ENCODE measurements at places on chromosomes 6 and 20.

DNA sequence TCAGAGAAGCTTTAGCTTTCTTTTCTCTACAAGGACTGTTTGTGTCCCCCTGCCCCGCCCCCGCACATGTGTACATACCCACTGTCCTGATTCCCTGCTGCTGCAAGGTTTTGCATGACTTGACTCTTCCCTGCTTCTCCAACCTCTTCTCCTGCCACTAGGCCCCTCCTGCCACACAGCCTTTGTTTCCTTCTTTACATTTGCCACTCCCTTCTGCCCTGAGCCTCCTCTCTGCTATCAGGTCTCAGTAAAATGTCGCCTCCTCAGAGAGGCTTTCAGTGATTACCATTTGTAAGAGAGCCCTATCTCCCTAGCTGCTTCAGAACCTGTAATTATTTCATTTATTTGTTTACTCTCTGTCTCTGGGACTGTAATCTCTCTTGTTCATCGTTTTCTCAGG lies 56.4 kb upstream of the VSTM2L start:
- no peak for DNase-seq

GRCh38 chr6:19811397-19812079 lies 25.6 kb upstream of the ID4 start:
- DNase-seq, result no peak

- DNase-seq, result peak; percentile 67
Measured at GRCh38 chr20:50464026-50464724, 46.0 kb upstream of the PTPN1 start.

- no peak for DNase-seq
Measured at GRCh38 chr6:33663727-33664449, 42.8 kb downstream of the ITPR3 start.

DNA sequence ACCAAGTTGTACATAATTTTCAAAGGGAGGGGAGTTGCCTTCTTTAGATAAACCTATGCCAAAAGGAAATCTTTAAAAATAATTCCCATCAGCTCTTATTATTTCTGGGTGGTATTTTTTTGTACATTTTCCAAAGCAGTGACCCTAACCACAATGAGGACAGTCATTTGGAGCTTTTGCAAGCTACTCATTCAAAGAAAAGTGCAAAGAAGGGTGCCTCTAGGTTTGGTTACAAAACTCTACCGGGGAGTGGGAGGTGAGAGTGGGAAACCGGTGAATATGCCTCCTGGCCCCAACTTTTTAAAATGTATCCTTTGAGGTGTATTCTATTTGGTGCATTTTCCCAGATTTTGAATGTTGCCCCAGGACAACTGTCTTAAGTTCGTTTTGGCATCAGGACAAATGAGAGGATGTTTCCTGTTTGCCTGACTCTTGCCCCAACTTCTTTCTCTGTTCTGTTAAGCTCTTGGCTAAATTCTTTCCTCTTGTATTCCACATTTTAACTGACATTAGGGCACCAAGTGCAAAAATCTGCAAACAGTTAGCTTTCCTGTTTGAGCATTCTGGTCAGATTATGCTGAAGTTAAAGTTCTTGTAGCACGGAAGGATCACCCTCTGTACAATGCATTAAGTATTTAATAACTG lies 78.9 kb downstream of the SLX4IP start:
- no peak for DNase-seq

GRCh38 chr6:167267921-167268401 lies 23.2 kb upstream of the UNC93A start:
- no peak for DNase-seq

DNA sequence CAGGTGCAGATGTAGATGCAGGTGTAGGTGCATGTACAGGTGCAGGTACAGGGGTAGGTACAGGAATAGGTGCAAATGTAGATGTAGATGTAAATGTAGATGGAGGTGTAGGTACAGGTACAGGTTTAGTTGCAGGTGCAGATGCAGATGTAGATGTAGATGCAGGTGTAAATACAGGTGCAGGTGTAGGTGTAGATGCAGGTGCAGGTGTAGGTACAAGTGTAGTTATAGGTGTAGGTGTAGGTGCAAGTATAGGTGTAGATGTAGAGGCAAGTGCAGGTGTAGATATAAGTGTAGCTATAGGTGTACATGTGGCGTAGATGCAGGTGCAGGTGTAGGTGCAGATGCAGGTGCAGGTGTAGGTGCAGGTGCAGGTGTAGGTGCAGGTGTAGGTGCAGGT lies 34.2 kb upstream of the CDH4 start:
- DNase-seq, result no peak

DNA sequence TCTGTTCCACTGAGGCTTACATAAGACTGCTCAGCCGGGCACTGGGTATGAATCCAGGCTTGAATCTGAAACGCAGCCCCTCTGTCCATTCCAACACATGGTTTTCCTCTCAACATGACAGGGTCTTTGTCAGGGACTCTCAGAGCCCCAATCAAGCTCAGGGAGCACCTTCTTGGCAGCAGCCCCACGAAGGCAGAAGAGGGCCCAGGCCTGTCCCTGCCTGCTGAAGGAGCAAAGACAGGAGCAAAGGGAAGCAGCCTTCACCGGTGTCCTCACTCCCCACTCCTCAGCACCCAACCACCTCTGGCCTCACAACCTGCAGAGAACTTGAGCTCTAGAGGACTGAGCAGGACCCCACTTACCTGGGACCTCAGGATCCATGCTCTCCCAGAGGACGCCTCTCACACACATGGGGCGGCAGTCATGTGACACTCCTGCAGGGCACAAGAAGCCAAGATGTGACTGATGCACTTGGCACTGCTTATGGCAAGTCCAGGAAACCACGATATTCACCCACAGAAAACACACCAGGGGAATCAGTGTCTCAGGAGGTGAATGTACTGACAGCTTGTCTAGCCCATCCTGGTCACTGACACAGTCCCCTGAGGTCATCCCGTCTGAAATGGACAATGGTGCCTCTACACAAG lies 4.3 kb downstream of the SNHG17 start:
- DNase-seq, result no peak

DNA sequence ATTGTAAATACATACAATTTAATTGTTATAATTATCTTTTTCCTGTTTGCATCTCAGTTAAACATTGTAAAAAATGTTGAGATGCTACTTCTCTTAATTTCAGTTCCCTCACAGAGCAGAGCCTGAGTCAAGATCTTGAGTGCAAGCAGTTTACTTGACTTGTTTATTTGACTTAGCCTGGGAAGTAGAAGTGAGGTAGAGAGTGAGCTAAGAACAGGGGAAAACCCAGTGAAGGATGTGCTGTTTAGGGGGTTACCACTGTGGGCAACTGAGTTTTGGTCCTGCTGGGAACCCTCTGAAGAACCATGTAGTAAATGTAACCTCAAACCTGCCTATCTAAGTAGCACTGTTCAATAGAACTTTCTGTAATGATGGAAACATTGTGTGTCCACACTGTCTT lies 495.2 kb upstream of the FLRT3 start:
- DNase-seq, result no peak

GRCh38 chr20:47809161-47809960 lies 24.1 kb upstream of the SULF2 start:
- DNase-seq, result no peak

- no peak for DNase-seq
Measured at GRCh38 chr6:52340603-52340880, 21.4 kb upstream of the PAQR8 start.

DNA sequence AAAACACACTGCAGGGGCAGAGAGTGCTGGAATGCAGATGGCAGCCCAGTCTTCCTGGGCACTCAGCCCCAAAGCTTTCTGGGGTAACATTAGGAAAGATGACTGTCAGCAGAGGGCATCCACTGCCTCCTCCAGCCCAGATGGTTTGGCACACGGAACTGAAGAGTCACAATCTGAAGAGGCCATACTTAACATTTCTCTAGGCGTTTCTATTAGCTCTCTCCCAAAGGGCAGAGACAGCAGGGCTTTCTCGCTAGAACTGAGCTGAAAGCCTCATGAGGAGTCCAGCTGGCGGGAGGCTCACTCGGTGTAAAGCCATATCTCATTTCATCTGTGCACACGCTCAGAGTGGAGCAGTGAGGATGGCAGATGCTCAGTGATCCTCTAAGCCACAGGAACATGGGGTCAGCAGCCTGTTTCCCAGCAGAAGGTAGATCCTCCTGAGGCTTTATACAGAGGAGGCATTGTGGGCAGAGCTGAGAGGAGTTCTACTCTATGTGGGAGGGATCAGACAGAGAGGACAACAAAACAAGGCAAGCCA lies 28.1 kb downstream of the ALDH8A1 start:
- DNase-seq, result no peak

- DNase-seq, result no peak
Measured at GRCh38 chr20:38550274-38550673, 30.7 kb upstream of the ADIG start.

- no peak for DNase-seq
Measured at GRCh38 chr20:49794336-49795134, 18.1 kb upstream of the SLC9A8 start.

- no peak for DNase-seq
Measured at GRCh38 chr6:7106215-7106751, 1.5 kb upstream of the RREB1 start.

GRCh38 chr20:23456873-23457272 lies 4.2 kb upstream of the CST11 start:
- DNase-seq, result no peak

DNA sequence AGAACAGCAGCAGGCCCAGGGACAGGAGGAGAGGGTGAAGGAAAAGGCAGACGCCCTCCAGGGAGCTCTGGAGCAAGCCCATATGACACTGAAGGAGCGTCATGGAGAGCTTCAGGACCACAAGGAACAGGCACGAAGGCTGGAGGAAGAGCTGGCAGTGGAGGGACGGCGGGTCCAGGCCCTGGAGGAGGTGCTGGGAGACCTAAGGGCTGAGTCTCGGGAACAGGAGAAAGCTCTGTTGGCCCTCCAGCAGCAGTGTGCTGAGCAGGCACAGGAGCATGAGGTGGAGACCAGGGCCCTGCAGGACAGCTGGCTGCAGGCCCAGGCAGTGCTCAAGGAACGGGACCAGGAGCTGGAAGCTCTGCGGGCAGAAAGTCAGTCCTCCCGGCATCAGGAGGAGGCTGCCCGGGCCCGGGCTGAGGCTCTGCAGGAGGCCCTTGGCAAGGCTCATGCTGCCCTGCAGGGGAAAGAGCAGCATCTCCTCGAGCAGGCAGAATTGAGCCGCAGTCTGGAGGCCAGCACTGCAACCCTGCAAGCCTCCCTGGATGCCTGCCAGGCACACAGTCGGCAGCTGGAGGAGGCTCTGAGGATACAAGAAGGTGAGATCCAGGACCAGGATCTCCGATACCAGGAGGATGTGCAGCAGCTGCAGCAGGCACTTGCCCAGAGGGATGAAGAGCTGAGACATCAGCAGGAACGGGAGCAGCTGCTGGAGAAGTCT lies 25.5 kb downstream of the C20orf173 start:
- DNase-seq, result no peak

GRCh38 chr6:25320459-25320858 lies 41.3 kb downstream of the CARMIL1 start:
- DNase-seq, result no peak

- no peak for DNase-seq
Measured at GRCh38 chr20:31903627-31904386, 33.4 kb downstream of the TTLL9 start.

GRCh38 chr20:49889935-49890333 lies 25.4 kb downstream of the SPATA2 start:
- DNase-seq, result no peak

DNA sequence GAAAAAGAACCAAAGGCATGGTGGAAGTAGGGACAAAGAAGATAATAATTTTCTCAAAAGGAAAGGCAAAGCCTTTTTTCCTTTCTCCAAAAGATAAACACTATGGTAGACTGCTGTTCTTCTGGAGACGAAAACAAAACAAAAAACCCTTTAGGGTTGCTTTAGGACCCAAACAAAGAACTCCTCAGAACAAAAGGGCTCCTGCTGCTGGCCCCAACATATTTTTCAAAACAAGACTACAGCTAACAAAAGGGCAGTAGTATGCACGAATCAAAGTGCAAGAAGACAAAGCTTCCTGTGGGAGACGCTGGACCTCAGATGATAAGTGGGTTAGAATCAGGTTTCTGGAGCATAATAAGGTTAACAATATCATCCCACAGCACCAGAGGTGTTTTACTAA lies 15.8 kb downstream of the NCOA5 start:
- DNase-seq, result no peak

- no peak for DNase-seq
Measured at GRCh38 chr6:45072673-45073072, 255.5 kb upstream of the RUNX2 start.

- DNase-seq, result no peak
Measured at GRCh38 chr6:94350833-94351232, 931.5 kb upstream of the EPHA7 start.

GRCh38 chr6:63764318-63764916 lies 128.8 kb downstream of the PHF3 start:
- DNase-seq, result no peak

- DNase-seq, result no peak
Measured at GRCh38 chr20:11063444-11063843, 389.6 kb upstream of the JAG1 start.

GRCh38 chr20:44032583-44033331 lies 118.1 kb downstream of the TOX2 start:
- DNase-seq, result no peak

GRCh38 chr20:41394931-41395666 lies 28.5 kb upstream of the EMILIN3 start:
- DNase-seq, result no peak

GRCh38 chr6:80523531-80523997 lies 417.1 kb downstream of the BCKDHB start:
- no peak for DNase-seq

DNA sequence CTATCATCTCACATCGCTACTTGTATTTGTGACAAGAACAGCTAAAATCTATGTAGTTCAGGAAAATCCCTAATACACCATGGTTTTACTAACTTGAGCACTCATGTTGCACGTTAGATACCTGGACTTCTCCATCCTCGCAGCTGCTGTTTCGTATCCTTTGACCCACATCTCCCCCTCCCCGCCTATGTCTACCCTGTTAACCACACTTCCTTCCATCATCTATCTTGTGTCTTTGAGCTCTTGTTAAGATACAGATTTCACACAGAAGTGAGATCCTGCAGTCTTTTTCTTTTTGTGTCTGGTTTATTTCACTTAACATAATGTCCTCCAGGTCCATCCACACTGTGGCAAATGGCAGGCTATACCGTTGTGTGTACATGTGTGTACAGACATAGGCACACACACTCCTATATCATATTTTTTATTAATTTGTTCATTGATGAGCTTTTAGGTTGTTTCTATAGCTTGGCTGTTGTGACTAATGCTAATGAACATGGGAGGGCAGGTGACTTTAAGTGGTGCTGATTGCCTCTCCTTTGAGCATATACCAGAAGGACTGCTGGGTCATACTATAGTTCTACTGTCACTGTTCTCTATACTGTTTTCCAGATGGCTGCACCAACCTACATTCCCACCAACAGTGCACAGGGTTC lies 117.8 kb downstream of the WDR27 start:
- DNase-seq, result no peak

Data from liver (tissue), 10 donors.